ENCODE measurements at places on chromosomes 11 and 22.

GRCh38 chr11:83717537-83717936 is 431.4 kb upstream of the CCDC90B start:
- no peak for DNase-seq

DNA sequence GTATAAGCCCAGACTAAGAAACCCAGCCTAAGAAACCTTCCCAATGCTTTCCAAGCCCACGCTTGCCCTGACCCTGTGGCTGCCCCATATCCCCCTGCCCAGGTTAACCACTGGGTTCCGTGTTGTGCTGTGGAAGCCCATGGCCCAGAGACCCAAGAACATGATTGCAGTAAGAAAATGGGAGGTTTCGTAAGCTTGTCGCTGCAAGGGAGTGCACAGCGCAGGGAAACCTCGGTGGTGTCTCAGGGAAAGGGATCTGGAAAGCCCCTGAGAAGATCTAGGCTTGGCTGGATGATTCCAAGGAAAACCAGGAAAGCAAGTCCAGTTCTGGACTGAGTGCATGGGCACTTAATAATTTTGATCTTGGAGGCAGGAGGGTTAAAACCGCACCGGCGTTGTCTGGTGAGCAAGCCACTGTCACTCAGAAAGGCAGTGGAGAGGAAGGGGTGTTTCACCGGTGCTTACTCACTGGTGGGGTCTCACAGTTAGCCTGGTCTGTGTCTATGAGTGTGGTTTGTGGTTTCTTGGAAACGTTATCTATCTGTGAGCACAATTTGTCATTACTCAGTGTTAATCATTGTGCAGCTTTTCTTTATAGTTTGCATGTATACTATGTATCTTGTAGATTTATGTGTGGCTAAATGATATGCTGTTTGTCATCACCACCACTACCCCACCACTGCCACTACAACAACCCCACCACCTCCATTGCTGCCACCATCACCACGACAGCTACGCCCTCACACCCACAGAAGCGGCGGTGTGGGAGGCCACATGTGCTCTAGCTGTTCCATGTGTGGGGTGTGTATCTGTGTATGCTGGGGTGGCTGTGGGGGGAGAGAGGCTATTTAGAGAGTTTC is 53.3 kb upstream of the PRDM11 start:
- peak; percentile 26 for DNase-seq

DNA sequence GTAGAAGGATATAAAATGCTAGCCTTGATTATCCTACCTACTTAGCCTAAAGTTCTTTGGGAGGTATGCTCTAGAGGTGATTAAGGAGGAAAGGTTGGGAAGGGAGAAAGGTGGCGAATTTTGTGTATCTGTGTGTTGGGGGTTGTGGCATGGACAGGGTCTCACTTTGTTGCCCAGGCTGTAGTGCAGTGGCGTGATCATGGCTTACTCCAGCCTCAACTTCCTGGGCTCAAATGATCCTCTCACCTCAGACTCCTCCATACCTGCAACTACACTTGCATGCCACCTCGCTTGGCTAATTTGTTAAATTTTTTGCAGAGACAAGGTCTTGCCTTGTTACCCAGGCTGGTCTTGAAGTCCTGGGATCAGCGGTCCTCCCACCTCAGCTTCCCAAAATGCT is 1094.8 kb downstream of the DLG2 start:
- no peak for DNase-seq

- no peak for DNase-seq
Observed at GRCh38 chr11:97883086-97883485, 1137.7 kb upstream of the CNTN5 start.

DNA sequence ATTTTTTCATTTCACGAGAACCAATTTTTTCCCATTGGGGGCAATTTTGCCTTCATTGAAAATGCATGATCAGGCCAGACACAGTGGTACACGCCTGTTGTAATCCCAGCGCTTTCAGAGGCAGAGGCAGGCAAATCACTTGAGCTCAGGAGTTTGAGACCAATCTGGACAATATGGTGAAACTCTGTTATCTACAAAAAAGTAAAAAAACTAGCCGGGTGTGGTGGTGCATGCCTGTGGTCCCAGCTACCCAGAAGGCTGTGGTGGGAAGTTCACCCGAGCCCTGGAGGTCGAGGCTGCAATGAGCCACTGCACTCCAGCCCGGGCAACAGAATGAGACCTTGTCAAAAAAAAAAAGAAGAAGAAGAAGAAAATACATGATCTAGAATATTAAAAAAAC is 19.2 kb upstream of the UPK3A start:
- no peak for DNase-seq

DNA sequence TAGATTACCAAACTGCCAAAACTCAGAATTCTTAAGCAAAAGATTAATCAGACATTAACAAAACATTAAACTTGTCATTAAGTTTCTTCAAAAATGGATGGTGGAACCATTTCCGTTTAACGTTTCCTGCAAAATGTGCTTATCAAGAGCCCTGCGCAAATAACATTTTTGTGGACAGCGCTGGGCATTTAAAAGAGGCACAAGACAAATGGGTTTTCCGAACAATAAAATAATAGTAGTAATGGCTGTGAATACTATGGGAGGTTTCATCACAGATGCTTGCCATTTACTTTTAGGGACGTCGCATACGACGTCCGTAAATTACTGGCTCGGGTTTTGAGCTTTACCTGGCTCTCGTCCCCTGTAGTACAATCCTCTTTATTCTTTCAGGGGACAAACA is 1.1 kb downstream of the NPAT start:
- no peak for DNase-seq

DNA sequence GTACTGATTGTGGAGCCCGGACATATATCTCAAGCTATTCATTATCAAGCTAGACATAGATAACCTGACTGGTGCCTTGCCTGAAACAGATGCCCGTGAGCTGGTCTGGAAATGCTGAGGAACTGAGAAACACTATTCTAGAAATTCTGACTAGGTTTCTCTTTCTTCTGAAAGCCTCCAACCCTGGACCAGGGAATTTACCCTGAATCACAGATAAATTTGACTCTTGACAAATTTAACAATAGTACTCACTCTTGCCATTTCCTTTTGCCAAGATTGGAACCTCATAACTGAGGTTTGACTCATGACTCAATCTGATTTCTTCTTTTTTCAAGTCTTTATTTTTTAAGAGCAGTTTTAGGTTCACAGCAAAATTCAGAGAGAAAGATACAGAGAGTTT is 189.6 kb upstream of the SYN3 start:
- DNase-seq: no peak

- DNase-seq: no peak
Observed at GRCh38 chr22:48396091-48396784, 1431.4 kb downstream of the BRD1 start.

DNA sequence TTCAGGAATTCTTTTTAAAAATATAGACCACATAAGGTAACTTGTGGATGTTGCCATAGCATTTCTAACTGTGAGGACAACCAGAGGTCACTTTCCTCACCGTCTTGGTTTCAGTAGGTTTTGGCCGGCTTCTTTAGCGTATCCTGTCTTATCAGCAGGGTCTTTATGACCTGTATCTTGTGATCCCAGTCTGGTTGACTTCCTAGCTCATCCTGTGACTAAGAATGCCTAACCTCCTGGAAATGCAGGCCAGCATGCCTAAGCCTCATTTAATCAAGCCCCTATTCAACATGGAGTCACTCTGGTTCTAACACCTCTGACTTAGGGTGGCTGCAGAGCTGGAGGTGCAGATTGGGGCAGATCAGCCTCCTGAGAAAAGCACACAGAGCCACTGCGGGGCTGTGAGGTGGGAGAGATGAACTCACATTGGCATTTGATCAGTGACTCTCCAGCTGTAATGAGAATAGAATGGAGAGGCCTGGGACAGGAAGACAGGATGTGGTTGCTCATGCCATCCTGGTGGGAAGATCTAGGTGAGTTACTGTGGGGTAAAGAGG is 41.1 kb upstream of the TOP3B start:
- DNase-seq: no peak

DNA sequence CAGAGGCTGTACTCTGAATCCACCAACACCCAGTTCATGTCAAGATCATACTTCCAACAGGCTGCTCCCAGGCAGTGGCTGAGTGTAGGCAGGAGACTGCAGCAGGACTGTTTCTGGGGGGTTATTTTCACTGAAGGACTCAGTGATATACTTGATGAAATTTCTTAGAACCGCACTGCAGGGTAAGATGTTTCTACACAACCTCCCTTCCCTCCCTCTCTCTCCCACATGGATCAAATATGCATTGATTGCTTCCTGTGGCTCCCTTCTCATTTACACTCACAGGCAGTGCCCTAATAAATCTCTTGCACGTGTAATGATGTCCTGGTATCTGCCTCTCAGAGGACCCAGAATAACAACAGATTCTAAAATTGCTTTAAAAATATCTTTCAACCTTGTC is 251.3 kb upstream of the CCDC179 start:
- no peak for DNase-seq

- DNase-seq: no peak
Observed at GRCh38 chr11:44409558-44410236, 99.8 kb upstream of the ALX4 start.

GRCh38 chr11:12287009-12287373 is 90.4 kb upstream of the PARVA start:
- DNase-seq: no peak

GRCh38 chr11:6319704-6320410 is 444 bp downstream of the CAVIN3 start:
- no peak for DNase-seq

DNA sequence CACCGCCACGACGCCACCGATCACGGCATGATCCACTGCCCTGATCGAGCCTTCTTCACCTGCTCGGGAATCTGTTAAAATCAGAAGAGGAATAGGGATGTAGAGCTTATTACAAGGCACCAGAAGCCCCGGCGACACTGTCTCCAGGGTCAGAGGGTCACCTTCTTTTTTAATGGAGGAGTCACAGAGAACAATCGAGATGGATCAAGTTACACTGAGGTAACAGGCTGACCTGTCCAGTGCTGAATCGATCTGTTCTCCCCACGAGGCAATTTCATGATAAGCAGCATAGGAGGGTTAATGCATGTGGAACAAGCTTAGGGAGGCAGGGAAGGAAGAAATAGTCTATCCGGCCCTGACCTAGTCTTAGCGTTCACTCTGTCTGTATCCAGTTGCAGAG is 325.5 kb downstream of the CADM1 start:
- no peak for DNase-seq

- no peak for DNase-seq
Observed at GRCh38 chr22:29457730-29458129, 19.3 kb downstream of the RFPL1 start.

- DNase-seq: no peak
Observed at GRCh38 chr11:113538451-113539412, 63.5 kb upstream of the DRD2 start.

DNA sequence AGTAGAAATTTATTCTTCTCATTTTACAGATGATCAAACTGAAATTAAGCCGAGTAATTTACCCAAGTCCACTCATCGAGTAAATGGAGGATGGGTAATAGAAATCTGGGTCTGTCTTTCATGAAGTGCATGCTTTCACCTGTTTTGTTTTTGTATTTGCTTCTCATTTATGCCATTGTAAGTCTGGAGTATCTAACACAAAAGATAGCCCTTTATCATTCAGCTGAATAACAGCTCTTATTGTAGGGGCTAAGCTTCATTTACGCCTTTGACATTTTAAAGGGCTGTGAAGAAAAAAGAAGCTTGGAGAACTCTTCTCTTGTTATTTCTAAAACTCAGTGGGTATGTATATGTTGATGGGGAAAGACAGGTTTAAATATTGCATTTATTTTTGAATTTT is 1196.2 kb upstream of the TENM4 start:
- DNase-seq: no peak

GRCh38 chr11:4123218-4123617 is 28.6 kb downstream of the RRM1 start:
- DNase-seq: no peak

DNA sequence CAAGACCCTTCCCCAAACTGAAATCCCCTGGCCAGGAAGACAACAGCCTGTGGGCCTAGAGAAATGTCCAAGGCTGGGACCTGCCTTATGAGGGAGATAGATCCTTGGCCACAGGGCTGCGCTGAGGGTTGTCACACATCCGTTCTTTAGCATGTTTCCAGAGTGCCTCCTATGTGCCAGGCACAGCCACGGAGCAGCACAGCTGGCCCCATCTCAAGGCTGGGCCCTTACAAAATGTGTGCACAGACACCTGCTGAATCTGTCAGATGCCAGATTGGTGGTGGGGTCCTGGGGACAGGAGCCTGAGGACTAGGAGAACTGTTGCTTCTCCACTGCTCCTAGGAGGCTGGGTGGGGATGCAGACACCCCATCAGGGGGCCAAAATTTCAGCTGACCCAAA is 11.2 kb downstream of the GRIK4 start:
- DNase-seq: no peak

DNA sequence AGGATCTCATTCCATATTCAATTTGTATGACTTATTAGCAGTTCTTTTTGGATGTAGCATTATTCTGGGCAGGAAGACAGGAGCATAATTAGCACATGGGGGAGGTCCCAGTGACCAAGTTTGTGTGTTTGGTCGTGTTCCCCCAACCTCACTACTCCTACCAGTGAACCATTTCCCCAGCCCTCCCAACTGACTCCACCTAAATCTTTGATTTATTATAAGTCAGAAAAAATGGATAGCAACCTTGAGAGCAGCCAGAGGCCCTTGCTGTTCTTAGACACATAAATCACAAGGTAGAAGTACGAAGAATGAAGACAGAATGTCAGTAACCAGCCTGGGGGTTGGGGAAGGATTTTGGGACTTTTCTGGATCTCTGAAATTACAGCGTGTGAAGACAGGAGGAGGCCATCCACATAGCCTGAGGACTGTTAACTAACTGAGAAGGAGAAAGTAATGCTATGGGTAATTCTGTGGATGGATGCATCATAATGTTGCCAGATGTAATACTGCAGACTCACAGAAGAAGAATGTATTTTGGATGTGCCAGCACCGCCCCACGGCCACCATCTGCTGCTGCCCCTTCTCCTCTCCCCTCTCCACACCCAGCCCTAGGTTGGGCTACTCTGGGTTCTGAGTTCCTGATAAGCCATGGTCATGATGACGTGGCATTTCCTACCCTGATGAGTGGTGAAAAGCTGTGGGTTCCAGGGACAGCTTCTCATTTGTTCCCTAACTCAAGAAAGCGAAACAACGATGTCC is 124.3 kb upstream of the TTC12 start:
- DNase-seq: no peak

GRCh38 chr11:58127350-58127749 is 2.0 kb upstream of the OR9I1 start:
- DNase-seq: no peak

DNA sequence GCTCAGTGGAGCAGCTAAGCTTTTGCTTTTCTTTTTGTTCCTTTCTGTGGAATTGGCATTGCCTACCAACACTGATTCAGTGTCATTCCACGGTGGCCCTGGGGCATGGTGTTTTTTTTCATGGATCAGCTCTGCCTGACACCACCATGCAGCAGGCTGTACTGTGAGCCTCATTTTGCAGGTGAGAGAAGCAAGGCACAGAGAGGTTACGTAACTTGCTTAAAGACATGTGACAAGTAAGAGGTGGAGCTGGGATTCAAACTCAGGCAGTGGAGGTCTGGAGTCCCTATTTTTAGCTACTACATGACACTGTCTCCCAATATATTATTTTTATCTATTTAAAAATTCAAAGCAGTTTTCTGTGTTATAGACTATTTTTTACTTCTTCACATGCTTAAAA is 44.4 kb downstream of the APOL3 start:
- DNase-seq: no peak
